Activated T-cell treated with anti-CD3 and anti-CD28 coated beads, Interleukin-2, amount 50 U/mL, for 24 hours (primary cell): ENCODE measurements at places on chromosomes 2 and 18.

GRCh38 chr2:216698895-216699294 lies 3.5 kb upstream of the IGFBP5 start:
- DNase-seq = no peak

DNA sequence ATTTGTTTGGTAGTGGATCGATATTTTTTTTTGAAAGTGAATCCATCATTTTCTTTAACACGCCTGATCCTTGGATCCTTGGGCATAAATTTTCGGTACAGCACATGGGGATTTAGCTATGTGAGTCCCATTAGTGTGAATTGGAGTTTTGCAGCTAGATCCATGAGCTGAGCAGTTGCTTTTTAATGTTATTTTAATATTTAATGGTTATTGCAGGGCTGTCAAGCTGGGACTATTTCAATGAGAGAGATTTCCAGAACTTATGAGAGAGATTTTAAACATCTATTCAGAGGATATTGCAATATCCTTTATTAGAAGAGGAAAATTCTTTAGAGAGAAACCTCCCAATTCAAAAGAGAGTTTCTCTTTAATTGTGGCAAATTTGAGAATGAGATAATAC lies 35.6 kb upstream of the TCF4 start:
- DNase-seq = no peak

DNA sequence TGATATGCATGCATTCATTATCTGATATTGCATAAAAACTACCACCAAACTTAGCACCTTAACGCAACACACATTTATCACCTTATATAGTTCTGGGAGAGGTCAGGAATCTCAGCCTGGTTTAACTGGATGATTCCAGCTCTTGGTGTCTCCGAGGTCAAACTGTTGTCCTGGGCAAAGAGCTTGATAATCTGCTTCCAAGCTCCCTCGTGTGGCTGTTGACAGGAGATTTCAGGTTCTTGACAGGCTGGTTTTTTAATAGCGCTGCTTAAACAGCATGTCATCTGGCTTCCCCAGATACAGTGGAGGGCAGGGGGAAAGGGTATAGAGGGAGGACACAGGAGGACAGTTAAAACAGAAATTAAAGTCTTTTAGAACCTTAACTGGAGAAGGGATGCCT lies 785.0 kb downstream of the CNTNAP5 start:
- no peak for DNase-seq

DNA sequence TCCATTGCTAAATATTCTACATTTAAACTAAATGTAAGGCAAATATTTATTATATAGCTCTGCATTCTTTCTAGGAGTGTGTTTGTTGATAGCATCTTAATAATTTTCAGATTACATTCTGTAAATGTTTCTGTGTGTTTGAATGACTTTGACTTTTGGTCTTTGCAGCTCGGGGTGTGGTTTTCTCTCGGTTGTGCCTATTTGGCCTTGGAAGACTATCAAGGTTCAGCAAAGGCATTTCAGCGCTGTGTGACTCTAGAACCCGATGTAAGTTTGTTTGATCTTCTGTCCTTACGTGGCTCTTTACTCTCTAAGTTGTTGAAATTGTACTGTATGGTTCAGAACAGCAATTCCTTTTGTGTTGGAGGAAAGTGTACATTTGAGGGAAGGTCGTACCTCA lies 149.9 kb downstream of the TTC27 start:
- DNase-seq = no peak

DNA sequence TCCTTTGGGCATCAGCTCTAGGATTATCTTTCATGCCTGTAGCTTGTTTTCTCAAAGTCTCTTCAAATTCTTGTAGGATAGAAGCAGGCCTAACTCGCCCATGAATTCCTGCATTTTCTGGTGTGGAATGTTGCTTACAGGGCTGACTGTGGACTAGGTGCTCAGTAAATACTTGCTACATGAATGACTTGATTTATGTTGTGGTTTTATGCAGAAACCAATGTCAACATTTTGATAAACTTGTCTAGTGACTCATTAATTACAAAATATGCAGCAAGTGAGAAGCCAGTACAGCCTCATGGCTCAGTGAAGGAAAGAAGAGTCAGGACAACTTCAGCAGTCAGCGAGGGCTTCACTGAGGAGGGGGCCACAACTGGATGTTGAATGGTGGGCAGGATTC lies 110.6 kb upstream of the SIX2 start:
- no peak for DNase-seq

- DNase-seq = no peak
These were observed 443.9 kb upstream of the ZNF804A start for GRCh38 chr2:184154438-184154837.

DNA sequence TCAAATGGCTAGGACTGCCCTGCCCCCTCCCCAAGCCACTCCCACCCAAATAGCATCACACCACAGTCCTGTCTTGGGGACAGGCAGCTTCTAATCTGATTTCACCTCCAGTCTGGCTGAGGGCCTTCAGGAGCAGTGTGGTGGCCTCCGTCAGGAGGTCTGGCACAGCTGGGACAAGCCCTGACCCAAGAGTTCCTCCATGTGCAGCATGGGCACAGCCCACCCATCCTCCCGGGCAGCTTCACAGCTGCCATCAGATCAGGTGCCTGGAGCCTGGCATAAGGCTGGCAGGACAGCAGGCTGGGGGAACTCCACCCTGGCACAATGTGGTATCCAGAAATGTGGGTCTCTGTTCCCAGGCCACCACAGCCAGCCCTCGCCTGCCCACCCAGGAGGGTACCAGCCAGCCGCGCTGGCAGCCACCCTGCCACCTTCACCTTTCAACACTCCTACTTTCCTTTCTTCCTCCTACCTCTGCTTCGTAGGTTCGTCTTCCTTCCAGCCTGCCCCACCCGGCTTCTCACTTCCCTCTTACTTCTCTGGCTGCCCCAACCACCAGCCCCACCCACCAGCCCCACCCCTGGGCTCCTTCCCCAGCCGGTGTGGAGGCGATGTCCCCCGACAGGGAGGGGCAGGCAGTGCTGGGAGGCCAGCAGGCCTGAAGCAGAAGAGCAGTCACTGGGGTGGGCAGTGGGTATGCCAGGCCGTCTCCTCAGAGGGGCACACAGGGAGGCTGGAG lies at the start of gene CAPG:
Gene CAPG, minus strand, starts transcription at position 522 of the 739 bp plus-strand sequence. CDS start 8,221 bp downstream, outside the sequence.
- DNase-seq = peak; percentile 59

GRCh38 chr2:30265052-30266015 lies 34.0 kb downstream of the LBH start:
- peak; percentile 23 for DNase-seq

- DNase-seq = no peak
These were observed 47.4 kb downstream of the ITGB1BP1 start for GRCh38 chr2:9375857-9376428.

DNA sequence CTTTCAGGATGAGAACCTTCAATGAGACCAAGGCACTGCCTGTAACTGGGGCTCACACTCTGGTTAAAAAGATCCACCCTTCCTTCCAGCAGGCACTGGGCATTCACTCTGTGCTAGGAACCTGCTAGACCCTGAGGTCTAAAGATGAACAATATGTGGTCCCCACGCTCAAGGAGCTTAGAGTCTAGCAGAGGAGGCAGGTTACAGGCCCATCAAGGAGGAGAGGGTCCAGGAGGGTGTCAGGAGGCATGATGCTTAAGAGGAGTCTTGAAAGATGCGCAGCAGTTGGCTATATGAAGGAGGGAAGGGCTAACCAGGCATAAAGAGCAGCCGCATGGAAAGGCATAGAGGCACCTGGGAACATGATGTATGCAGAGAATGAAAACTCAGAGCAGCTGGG lies 4.5 kb downstream of the ANKRD53 start:
- peak; percentile 17 for DNase-seq

GRCh38 chr2:99256677-99257076 lies 1.2 kb upstream of the LYG2 start:
- no peak for DNase-seq

GRCh38 chr18:36073676-36074075 lies 6.3 kb upstream of the RPRD1A start:
- no peak for DNase-seq

- DNase-seq = no peak
These were observed 43.3 kb downstream of the CMPK2 start for GRCh38 chr2:6822406-6822805.

DNA sequence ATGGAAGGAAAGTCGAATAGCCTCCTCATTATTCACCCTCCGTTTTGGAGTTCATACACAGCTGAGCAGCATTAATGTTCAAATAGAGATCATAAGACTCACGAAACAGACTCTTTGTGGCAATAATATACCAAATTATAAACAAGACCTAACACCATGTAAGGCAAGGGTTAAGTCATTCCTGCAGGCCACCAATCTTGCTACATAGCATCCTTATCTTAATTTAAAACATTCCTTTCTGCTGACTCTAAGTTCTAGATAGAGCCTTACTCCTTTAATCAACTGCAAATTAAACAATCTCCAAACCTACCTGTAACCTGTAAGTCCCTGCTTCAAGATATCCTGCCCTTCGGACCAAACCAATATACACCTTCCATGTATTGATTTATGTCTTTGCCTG lies 178.0 kb downstream of the PDE11A start:
- no peak for DNase-seq

DNA sequence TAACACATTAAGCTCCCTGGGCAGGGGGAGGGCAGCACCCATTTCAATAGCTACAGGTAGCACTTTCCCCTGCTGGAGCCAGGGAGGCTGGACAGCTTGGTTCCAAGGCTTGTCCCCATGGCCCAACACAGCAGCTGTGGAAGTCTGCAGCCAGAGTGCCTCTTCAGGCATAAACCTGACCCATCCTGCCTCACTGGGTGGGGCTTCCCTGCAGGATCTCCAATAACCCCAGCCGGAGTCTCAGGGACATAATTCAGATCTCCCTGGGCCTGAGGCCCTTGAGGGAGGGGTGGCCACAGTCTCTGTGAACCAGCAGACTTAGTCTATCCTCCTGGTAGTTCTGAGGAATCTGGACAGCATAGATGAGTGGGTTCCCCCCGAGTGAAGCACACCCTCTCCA lies 1001.9 kb upstream of the CHAC2 start:
- no peak for DNase-seq

- DNase-seq = no peak
These were observed 196.3 kb downstream of the MC4R start for GRCh38 chr18:60176259-60176658.

- no peak for DNase-seq
These were observed 224.1 kb upstream of the CCDC150 start for GRCh38 chr2:196415384-196415783.

DNA sequence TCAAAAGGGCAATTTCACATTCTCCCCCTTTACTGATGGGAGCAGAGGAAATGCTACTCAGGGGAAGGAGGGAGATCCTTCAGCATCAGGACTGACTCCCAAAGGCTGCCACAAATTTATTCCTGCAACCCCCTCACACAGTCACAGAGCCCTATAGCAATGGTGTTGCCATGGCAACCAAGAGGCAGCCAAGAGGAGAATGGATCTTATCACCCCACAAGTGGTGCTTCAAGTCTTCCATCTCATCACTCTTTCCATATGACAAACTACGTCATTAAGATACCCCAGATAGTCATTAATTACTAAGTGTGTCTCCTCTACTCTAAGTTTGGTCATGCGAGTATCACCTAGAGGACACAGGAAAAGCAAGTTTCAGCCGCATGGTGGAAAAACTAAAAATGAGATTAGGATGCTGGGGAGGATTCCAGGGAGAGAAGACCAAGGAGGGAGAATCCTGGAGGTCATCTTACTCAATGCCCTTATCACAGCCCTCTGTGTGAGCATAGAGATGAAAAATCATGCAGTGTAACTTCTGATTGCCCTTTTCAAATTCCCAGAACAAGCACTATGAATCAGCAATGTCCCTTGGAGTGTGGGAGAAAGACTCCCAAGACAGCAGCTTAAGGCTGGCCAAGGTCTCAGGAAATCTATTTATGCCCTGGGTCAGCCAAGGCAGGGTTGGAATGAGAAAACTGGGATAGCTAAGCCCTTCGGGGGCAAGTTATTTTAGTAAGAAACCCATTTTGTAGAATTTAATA lies 885.7 kb upstream of the KLHL29 start:
- no peak for DNase-seq

- no peak for DNase-seq
These were observed 1.8 kb downstream of the IL18RAP start for GRCh38 chr2:102424754-102425153.

GRCh38 chr2:50606860-50607259 lies 425.1 kb downstream of the NRXN1 start:
- DNase-seq = no peak

- no peak for DNase-seq
These were observed 222.7 kb downstream of the PHLPP1 start for GRCh38 chr18:62938006-62938405.

- DNase-seq = no peak
These were observed 191.4 kb downstream of the SH3RF3 start for GRCh38 chr2:109320195-109320922.

GRCh38 chr18:27353273-27353672 lies 168.2 kb upstream of the CHST9 start:
- no peak for DNase-seq

DNA sequence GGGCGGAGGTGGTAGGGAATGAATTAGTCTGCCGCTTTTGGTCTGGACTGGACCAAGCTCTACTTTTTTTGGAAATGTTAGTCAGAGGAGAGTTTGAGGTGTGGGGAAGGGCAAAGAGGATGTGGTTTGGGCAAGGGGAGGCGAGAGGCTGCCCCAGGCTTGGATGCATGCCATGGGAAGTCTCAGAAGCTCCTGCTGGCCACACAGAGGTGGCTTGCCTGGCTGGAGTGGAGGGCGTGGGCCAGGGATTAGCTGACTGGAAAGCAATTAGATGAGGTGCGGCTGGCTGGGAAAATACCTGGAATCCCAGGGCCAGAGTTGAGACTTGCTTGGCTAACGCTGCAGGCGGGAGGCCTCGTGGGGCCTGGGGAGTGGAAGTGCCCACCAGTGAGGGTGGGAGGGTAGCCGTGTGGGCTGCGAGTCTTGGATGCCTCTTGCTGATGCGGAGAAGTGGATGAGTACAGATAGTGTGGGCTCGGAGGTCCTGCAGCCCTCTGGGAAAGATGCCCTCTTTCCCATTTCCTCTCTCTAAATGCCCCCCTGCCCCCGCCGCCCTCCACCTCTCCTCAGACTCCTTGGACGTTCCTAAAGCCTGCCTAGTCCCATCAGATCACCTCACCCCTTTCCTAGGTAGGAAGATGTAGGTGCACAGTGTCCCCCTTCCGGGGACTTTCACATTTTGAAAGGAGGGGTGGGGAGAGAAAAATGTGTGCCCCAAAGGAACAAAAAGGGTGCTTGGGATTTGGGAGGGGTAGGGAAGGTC lies 117.6 kb downstream of the SMAD7 start:
- DNase-seq = peak; percentile 46

DNA sequence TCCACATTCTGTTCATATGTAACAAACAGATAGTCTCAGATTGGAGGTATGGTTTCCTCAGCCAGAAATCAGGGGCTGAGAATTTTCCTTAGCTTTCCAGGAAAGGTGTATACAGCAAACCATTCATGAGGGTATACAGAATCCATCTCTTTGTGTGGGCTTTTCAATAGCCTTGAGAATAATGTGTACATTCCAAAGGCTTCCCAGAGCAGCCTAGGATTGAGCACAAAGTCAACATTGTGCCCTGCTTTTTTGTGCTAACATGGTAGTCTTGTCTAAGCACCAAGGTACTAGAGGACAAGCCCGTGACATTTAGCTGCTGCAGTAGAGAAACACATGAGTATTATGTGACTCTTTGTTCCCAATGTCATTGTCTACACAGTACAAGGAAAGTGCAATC lies 322.1 kb upstream of the TANK start:
- DNase-seq = no peak
